ENCODE measurements at places on chromosomes 6 and 20. TPM values are rescaled to one million over a fixed set of nuclear protein-coding genes. Genes with fewer than 3 reads are reported as not detected.

HSPA1A gene
- 101 TPM for total RNA-seq

GRCh38 chr20:61797200-61797599 is 268.5 kb downstream of the TAF4 start:
- no peak for DNase-seq

DNA sequence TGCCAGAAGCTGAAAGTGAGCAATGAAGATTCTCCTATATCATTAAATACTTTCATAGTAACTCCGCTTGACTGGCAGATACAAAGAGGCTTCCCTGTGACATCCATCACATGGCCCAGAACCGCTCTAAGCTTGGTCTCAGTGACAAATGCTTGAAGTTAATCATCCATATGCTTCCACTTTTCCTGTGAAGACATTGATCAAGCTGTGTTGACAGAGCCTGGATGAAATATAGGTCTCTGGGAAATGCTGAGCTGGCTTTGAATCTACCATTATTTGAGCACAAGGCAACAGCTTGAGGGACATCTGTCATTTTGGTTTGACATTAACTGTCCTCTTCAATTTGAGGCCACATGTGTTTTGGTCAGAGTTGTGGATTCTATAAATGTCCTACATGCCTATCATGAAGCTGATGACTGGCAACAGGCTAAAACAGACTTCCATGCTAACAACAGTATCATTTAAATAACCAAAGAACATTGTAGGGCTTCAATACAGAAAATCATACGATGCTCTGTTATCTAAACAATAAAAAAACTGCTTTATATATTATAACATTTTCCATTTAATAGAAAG is 402.2 kb upstream of the IRAK1BP1 start:
- no peak for DNase-seq

PPP1R16B gene
- total RNA-seq: not detected

LY6G5C gene
- 3.2 TPM for total RNA-seq

SYS1 gene
- total RNA-seq: 30.2 TPM

All from LHCN-M2 (cell line).